Bladder microvascular endothelial cell (primary cell): ENCODE measurements at places on chromosomes 12 and 14. TPM values are rescaled to one million over a fixed set of nuclear protein-coding genes. Genes with fewer than 3 reads are reported as not detected.

Gene DIO3
- not detected in 2 replicates for total RNA-seq

Gene ASB2
- 0.32 TPM in 1 of 2 replicates, not detected in the other for total RNA-seq

Gene FGF6
- total RNA-seq: not detected in 2 replicates

Gene CPSF2
- 21.2 and 62.3 TPM in 2 replicates for total RNA-seq

Gene FOXA1
- total RNA-seq: not detected in 2 replicates

Gene SLC8A3
- total RNA-seq: 0.16 and 1.3 TPM in 2 replicates

Gene LRR1
- 16.9 and 25.4 TPM in 2 replicates for total RNA-seq

Gene TEX52
- total RNA-seq: not detected in 2 replicates

Gene HVCN1
- total RNA-seq: 1.3 and 5.0 TPM in 2 replicates

Gene OR6C2
- not detected in 2 replicates for total RNA-seq

Gene SMCO3
- under 0.01 and 1.1 TPM in 2 replicates for total RNA-seq

Gene NKX2-1
- not detected in 2 replicates for total RNA-seq
